ENCODE measurements at places on chromosomes 5 and 9.

GRCh38 chr5:178121391-178122276 lies 8.3 kb downstream of the N4BP3 start:
- no peak for DNase-seq

GRCh38 chr5:55230086-55230629 lies 3.0 kb upstream of the MCIDAS start:
- DNase-seq, result no peak

DNA sequence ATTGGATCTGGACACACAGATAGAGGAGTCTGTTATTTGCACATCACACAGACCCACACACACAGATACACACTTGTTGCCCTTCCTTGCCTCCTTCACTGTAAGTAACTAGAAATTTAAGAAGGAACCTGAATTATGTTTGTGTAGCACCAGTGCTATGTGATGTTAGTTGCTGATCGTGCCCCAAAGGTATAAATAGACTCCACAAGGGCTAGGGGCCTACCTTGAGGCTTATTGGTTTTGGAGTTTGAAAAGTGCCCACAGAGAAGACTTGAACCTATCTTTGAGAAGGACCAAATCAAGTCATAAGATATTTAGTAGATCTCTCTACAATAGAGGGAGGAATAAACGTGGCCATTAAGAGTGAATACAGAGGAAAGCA lies 8.8 kb upstream of the TGFBI start:
- DNase-seq, result no peak

GRCh38 chr9:13127131-13127530 lies 152.4 kb downstream of the MPDZ start:
- DNase-seq, result no peak

DNA sequence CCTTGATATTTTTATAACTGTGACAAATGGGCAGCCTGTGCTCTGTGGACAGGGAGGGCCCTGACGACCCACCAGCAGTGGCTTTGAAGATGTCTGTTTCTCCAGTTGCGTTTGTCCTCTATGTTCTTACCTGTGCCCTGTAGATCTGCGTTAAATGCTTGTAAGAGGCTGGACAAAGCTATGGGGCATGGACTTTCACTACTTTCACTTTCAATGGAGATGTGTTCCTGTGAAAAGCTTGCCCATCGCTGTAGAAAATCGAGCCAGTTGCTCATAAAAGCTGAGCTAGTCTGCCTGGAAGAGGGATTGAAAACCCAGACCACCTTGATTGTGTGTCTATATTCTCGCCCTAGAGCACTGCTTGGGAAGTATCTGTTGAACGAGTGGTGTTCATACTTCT lies 74.1 kb downstream of the PSAT1 start:
- no peak for DNase-seq

DNA sequence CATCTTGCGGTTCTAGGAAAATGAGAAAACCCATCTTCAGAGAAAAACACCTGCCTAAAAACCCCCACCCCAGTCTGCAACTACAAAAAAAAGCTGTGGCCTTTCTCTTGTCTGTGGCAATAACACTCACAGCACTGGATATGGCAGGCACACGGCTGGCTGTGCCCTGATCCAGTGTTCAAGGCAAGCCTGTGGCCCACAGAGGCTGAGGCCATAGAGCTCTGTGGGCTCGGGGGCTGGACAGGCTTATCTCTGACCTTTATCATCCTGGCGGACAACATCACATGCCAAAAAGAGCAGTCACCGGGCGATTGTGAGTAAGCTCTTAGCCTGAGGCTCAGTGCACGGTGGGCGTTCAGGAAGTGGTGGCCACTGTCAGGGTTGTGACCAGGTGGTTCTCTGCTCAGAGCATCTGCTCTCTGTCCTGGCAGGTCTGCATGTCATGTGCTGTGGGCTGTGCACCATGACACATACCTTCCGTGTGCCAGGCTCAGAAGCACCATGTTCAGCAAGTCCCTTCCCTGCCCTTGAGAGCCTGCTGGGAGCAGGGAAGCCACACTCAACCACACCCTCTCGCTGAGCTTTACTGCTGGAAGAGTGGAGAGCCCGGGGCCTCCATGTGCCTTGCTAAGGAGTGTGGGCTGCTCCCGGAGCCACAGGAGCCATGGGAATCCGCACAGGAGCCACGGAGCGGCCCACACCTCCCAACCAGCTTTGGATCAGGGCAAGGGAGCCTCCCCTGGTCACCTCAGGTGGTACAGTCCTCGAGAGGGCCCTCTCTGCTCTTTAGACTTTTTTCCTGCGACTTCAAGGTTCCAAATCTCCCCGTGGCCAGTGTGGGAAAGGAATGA lies 34.6 kb upstream of the WDR38 start:
- DNase-seq, result no peak

DNA sequence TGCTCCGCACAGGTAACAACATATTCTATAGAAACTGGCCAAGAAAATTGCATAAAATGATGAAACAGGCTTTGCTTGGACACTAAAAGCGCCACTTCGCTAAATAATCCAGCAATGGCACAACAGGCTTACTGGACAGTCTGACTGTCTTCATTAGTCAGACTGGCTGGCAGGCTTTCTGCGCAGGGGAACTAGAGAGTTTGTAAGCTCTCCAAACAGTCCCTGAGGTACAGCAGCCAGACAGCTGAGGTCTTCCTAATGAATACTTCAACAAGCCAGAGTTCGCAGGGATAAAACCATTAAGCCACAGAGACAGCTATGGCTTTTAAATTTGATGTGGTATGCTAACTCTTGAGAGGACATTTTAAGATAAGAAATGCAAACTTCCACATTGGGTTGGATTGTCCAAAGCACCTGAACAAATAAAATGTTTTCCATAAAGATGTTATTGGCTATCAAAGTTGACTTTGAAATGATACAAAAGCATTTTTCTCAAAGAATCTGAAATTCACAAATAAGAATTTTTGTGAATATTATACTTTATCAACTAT lies 20.7 kb downstream of the PLK2 start:
- no peak for DNase-seq

GRCh38 chr9:108866001-108866420 lies 3.9 kb downstream of the ACTL7A start:
- no peak for DNase-seq

- DNase-seq, result no peak
Measured at GRCh38 chr5:157327771-157328170, 61.8 kb downstream of the CYFIP2 start.

DNA sequence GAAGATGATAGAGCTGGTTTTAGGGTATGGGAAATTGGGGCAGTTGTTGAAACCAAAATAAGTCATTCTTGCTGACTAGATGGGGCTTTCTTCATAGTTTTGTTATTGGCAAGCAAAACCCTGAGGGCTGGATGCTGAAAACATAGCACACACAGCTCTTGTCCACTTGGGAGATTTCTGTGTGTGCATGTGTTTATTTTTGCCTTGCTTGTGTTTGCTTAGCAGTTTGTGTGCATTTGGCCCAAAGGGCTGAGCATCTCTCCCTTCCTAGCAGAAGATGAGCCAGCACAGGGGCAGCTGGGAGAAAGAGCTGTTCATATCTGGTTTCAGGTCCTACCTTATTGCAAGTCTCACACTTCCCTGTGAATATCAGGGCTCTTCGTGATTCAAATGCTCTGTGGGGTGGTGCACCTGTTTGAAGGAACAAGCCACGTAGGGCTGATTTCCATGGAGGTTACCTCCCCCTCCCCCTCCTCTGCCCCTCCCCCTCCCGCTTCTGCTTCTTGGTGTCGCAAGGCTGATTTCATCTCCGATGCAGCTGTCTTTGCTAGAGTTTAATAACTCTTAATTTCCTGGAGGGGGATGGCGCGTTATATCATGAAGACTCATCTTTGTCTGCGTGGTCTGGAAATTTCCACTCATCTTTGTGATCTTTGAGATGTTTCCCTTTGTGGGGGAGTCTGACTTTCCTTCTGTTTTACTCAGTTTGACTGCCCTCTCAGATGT lies 296.5 kb downstream of the ARHGAP26 start:
- no peak for DNase-seq

DNA sequence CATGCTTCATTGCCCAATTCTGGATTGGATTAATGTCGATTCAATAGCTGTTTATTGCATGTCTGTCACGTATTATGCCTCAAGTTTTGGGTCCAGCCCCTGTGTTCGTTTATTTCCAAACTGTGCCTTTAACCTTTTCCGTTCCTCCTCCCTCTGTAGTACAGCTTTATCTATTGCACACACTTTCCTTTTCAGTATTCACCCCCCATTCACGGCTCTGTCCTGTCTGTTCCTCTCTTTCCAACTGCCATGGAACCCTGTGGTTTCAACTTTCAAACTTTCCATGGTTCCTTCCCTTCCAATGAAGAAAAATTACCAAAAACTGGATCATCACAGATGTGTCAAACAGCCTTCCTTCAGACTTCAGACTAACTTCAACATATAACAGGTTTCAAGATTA lies 17.1 kb downstream of the SMARCA2 start:
- no peak for DNase-seq

DNA sequence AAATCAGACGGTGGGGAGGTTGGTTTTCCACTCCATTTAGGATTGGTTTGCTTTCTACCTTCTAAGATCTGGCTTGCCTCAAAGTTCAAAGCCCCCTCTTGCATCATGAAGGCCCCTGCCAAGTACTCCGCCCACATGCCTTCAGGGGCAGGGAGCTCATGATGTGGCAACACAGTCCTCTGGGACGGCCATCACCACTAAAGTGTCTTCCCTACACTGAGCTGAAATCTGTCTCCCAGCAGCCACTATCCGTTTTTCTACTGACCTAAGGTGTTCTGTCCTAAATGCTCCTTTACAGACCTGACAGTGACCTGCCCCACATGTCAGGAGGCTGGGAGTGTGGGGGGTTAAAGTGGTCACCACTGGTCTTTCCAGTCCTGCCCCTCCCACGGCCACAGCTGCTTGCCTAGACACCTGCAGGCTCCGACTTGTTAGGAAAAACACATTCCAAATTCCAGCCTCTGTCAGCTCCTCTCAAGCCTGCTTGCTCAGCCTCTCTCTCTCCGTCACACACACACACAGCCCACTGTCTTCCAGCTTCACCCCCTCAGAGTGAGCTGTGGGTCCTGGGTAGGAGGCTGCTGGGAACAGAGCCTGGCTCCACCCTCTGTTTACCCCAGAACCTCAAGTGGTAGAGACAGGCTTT lies 44.9 kb downstream of the SHB start:
- DNase-seq, result peak; percentile 35

- DNase-seq, result peak; percentile 69
Measured at GRCh38 chr9:131762356-131762932, 22.6 kb upstream of the RAPGEF1 start.

GRCh38 chr5:110880413-110880812 lies 141.6 kb downstream of the SLC25A46 start:
- no peak for DNase-seq

DNA sequence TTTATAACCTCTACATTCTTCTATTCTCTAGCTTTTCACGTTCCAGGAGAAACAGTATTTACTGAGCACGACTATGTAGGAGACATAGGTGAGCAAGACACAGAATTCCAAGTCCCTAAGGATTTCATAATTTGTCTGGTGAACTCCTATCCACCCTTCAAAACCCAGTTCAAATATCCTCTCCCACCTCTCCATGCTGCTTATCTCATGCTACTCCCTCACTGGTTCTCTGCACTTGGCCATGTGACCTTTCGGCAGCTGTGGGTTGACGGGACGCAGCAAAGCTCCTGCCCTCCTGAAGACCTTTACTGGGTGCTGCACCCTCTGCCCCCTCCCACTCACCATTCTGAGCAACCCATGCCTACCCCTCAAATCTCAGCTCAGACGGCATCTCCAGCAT lies 173.2 kb downstream of the RGS3 start:
- no peak for DNase-seq

DNA sequence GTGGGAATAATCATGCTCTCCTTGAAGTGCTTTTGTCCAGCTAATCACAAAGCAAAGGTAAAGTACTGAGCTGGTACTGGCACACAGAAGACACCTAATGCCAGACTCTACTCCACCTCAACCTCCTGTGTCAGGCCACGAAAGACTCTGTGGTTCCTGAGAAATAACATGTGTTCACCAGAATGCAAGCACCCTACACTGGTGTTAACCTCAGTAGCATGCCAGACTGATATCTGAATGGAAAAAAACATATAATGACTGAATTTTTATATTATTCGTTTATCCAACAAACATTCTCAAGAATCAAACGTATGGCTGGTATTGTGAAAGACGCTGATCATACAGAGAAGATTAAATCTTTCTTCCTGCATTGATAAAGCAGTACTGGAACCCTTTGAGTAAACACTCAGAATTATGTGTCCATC lies 97.1 kb upstream of the IFNE start:
- DNase-seq, result no peak

All from HAP-1 (cell line).